ENCODE measurements at places on chromosomes 5 and 9.

DNA sequence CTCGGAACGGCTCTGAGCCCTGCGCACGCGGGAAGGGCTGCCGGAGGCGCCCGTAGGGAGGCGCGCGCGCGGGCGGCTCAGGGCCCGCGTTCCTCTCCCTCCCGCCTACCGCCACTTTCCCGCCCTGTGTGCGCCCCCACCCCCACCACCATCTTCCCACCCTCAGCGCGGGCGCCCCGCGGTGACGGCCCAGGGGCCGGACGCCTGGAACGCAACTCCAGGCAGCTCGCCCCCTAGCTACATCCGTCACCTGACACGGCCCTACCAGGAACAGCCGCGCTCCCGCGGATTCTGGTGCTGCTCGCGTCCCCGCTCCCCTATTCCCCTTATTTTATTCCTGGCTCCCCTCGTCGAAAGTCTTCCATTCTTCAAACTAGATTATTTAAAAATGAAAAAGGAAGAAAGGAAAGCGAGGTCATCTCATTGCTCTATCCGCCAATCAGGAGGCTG, at the start of gene CDKN2B-AS1:
Gene CDKN2B-AS1, plus strand, starts transcription at position 236 of the 450 bp plus-strand sequence.
- peak; percentile 52 for DNase-seq

- no peak for DNase-seq
These were observed 246.6 kb upstream of the ANKRD55 start for GRCh38 chr5:56479696-56480077.

GRCh38 chr5:64637837-64638443, 52.4 kb upstream of the SHISAL2B start:
- no peak for DNase-seq

DNA sequence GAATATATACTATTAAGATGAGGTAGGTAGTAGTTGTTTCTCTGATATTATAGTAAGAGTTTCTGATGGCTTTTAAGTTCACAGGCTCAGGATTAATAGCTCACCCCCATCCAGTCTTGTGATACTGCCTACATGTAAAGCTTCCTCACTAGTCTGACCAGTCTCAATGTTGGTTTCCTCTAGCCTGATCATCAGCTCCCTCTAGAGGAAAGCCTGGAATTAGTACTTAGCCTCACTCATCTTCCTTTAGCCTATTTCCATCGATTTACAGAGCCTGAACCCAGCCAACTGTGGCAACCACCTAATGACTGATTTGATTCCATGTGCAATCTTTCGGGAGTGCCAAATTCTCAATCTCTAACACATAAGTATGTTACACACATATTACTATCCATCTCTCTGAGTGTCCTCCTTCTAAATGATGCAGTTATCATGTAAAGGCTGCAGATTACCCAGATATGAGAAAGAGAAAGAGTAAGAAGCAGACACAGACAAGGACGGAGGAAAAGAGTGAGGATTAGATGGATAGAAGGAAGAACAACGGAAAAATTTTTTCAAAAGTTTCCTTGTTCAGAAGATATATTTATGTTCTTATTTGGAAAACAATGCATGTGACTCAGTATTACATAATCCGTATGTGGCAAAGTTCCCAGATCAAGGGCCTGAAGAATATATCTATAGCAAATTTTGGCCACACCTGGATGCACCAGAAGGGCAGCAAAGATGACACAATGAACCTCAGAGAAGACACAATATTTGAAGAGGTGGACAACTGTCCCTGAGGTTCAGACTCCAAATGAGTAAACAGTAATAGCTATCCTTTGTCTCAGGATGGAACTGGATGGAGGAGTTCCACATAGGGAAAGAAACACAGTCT, 333.7 kb downstream of the ELAVL2 start:
- DNase-seq, result no peak

DNA sequence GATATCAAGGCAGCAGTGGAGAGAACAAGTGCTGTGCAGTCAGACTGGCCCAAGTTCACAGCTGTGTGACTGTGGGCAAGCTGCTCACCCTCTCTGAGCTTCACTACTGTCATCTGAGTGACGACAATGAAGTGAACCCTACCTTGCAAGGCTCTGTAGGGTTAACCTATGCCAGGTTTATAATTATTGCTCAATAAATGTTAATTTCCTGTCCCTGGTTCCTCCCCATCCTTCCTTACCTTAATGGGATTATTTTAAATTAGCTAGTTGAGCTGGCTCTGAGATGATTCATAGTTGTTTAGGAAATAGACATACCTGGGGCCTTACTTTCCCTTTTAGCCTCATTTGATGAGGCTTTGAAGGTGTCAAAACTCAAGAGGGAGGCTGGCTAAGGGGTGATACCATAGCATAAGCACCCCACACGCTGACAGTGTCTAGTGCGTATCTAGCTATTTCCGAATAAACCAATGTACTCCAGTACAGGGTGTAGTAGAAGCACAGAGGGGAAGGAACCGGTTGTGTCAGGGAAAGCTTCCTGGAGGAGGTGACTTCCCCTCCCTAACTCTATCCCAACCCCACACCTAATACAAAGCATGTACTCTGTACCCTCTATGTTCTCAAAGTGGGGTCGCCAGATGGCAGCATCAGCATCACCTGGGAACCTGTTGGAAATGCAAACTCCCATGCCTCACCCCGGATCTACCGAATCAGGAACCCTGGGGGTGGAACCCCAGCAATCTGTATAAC, 63.3 kb upstream of the SLC25A51 start:
- DNase-seq, result no peak

DNA sequence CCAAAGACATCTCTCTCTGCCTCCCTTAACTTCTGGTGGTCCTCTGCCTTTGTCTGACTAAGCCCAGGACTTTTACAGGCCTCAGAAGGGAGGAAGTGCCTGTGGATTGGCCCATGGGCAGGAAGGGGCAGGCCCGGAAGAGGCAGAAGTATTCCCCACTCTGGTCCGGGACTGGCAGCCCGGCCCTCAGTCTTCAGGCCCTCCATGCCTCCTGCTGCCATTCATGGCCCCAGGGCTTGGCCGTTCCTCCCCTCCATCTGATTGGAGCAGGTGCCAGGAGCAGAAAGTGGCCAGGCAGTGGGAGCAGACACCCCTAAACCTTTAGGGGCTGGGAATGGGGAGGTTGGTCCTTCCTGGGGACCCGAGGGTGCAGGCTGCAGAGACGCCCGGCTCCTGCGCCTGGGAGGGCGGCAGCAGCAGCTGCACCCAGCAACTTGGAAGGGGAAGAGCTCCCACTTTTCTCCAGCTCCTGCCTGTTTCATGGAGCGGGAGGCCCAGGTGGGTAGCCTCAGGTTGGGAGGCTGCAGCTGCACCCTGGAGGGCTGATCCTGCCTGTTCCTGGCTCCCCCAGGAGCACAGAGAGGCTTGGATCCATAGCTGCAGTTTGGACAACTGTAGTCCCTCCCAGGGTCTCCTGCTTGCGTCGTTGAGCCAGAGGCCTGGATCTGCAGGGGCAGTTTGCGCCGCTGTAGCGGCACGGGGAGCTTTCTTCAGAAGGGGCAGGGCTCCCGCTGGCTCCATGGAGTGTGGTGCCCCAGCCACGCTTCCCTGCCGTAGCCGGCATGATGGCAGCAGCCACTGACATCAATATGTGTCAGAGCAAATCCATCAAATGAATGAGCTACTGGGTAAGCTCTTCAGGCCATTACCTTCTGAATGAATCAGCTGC, 661.5 kb upstream of the NUDT12 start:
- no peak for DNase-seq

GRCh38 chr9:35566417-35566816, 38.6 kb upstream of the TESK1 start:
- no peak for DNase-seq

DNA sequence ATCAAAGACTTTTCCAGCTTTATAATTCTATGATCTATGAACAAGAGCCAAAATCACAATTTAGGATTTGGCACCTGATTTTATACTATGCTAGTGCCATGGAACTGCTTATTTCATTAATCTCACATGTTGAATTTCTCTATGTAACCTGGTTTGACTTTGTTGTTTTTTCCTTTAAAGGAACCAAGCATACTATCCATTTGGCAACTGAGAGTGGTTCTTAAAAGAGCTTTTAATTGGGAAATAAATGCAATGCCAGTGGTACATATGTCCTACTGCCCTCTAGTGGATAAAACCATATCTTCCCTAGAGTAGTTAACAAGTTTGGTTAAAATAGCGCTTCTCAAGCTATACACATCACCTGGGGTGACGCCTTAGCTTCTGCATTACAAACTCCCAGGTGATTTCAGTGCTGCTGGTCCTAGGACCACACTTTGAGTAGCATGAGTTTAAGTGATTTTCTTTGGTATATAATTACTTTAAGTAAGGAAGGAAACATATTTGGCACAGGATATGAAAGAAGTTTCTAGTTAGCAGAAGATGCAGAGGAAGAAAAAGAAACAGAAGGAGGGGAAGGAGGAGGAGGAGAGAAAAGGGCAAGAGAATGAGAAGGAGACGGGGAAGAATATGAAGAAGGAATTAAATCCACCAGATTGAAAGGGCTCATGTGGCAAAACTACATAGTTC, 56.8 kb downstream of the FGF10 start:
- DNase-seq, result no peak

- no peak for DNase-seq
These were observed 38.4 kb downstream of the PTCH1 start for GRCh38 chr9:95478335-95478734.

- no peak for DNase-seq
These were observed 139.2 kb upstream of the PALM2AKAP2 start for GRCh38 chr9:109640580-109641371.

DNA sequence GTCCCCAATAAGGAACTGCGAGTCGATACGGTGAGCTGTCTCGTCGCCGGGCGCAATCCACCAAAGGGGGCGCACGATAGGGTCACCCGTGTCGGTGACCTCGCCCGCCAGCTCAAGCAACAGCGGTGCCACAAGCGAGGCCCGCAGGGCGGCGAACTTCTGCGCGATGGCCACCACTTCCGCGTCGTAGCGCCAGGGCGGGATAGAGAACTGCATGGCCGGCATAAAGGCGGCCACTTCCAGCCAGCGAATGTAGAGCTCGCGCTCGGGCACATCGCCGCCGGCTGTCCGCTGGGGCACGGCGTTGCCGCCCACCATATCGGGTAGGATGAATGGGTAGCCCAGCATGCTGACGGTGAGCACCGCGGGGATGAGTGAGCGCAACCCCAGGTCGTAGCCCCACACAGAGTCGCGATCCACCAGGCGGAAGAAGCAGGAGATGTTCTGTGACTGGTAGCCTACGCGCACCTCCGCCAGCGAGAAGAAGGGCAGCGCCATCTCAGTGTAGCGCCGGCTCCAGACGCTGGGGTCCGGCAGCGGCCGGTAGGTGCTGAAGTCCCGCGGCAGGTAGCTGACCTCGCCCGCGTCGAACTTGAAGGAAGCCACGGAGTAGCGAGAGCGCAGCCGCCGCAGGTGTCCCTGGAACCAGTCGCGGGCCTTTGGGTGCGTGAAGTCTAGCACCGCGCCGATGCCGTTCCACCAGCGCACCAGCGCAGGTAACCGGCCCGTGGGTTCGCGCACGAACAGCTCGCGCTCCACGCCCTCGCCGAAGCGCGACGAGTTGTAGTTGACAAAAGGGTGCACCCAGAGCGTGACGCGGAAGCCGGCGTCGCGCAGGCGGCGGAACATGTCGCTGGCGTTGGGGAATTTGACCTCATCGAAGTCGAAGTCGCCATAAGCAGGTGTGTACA, 5.5 kb downstream of the MYORG start:
- no peak for DNase-seq

GRCh38 chr5:153520952-153521351, 30.5 kb downstream of the GRIA1 start:
- no peak for DNase-seq

DNA sequence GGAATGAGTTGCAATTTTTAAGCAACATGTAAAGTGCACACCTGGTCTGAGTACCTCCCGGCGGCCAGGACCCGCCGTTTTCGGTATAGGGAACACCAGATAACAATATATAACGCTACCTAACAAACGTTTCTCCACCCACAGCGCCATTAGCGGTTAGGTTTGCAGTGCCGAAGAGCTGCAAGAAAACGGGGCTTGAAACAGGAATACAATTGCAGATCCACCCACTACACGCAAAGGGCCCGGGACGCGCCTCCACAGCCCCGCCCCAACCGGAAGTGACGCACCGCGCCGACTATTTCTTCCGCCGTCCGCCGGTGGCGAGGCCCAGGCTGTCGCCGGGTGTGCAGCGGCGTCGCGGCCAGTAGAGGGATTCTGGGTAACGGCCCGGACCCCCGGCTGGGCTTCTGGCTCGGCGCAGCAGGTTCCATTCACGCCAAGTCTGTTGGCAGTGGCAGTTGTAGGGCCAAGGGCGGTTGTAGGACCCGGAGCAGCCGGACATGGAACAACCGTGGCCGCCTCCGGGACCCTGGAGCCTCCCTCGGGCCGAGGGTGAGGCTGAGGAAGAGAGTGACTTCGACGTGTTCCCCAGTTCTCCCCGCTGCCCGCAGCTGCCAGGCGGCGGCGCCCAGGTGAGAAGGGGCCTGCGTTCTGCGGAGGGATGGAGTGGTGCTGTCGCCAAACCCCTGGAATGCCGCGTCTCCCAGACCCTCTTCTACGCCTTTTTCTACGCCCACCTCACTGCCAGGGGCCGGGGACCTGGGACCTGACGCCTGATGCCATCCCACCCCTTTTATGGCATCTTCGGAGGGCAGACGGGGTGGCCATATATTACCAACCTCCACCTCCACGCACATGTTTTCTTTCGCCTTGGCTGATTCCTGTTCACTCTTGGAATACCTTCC, at the start of gene CDC37L1:
Gene CDC37L1, plus strand, starts transcription at position 302 of the 905 bp plus-strand sequence. Its CDS starts 199 bp downstream, at position 501.
- DNase-seq, result peak; percentile 100

GRCh38 chr5:140674211-140674610, 835 bp upstream of the DND1 start:
- no peak for DNase-seq

DNA sequence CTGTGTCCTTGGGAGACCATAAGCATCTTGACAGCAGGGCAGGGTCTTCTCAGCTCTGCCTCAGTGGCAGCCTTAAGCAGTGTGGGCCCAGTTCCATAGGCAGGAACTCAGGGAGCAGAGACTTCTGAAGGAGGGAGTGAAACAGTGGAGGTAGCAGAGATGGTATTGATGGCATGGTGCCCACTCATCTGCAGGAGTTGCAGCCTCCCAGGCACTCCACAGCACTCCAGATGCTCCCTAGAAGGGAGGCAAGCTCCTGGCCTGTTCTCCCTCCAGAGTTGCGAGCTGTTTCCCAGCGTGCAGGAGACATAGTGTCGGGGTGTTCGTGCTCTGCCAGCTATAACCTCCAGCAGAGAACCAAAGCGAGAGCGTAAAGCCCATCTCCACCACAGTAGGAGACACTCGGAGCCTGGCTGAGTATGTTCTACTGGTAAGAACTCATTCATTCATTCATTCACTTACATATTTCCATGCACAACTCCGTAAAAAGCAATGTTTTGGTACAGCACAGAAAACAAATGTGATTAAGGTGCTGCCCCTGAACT, 31.4 kb upstream of the UNC5A start:
- no peak for DNase-seq

DNA sequence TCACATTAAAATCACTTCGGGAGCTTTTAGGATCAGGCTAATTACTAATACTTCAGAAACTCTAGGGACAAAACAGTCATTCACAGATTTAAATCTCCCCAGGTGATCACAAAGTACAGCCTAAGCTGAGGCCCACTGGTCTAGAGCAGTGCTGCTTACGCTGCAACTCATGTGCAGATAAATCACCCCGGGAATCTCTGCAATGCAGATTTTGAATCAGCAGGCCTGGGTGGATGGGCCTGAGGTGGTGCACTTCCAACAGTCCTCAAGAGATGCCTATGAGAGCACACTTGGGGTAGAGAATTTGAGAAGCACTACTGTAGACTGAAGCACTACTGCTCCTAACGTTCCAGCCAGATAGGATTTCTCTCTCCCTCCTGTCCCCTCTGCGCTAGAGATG, 28.4 kb downstream of the CSF1R start:
- no peak for DNase-seq

GRCh38 chr5:179553875-179554274, 3.5 kb downstream of the RUFY1 start:
- DNase-seq, result peak; percentile 21

Data from activated CD4-positive, CD25-positive, alpha-beta regulatory T cell treated with anti-CD3 and anti-CD28 coated beads, Interleukin-2, amount 50 U/mL, for 72 hours (primary cell).